Activated naive CD8-positive, alpha-beta T cell treated with anti-CD3 and anti-CD28 coated beads, Interleukin-2, amount 50 U/mL, for 16 hours (primary cell): ENCODE measurements at places on chromosomes 3 and 15.

DNA sequence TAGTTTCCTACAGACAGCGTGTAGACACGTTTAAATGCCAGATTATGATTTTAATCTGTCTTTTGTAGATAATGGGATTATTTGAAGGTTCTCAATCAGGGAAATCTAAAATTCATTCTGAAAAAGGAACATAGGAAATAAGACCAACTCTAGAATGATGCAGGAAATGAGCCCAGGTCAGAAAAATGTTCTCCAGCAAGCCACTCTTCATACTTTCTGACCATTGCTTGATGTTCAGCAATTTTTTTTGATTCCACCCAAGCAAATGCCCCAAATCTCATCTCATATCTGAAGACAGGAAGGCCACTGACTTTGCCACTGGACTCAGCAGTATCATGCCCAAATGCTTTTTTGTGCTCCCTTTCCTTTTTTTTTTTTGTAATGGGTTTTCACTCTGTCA, 373.4 kb downstream of the LPP start:
- DNase-seq: no peak

GRCh38 chr3:47705391-47705790, 76.3 kb downstream of the SMARCC1 start:
- DNase-seq: no peak

GRCh38 chr3:128549283-128550112, 56.5 kb upstream of the GATA2 start:
- DNase-seq: no peak

DNA sequence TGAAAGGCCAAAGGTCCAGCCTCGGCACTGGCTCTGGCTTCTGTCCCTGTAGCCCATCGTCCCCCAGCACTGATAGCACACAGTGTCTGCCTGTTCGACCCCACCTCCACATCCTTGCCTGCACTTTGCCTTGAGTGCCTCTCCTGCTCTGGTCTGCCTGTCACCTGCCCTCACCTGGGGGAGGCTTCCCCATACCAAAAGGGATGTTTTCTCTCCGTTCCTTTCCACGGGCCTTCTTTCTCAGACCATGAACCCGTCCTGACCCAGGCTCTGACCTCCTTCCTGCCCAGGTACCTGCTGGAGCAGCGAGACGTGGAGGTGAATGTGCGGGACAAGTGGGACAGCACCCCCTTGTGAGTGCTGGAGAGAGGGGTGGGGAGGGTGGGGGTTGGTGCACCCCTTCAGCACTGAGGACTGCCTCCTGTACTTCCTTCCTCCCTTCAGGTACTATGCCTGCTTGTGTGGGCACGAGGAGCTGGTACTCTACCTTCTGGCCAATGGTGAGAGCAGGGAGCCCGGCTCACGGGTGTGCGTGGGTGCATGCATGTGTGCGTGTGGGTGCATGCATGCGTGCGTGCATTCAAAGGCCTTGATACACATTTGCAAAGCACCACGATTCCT, 1.5 kb downstream of the ABTB1 start:
- no peak for DNase-seq

DNA sequence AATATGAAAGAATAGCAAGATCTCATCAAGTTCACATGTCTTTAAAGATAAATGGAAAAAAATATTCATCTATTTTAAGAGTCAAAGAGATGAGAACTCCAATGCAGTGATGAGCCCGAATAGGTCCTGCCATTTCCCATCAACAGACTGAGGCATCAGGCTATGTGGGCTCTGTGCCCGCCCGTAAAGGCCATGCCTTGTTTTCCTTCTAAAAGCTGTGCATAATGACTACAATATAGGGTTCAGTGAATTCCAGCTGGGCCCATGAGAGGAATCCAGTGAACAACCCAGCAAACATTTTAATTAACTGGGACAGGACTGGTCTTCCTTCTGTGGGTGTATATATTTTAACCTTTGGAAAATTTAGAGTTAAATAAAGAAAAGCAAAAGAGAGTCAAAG, 44.6 kb downstream of the RASGRP1 start:
- DNase-seq: no peak

GRCh38 chr3:179181993-179182551, 33.9 kb downstream of the PIK3CA start:
- DNase-seq: no peak

DNA sequence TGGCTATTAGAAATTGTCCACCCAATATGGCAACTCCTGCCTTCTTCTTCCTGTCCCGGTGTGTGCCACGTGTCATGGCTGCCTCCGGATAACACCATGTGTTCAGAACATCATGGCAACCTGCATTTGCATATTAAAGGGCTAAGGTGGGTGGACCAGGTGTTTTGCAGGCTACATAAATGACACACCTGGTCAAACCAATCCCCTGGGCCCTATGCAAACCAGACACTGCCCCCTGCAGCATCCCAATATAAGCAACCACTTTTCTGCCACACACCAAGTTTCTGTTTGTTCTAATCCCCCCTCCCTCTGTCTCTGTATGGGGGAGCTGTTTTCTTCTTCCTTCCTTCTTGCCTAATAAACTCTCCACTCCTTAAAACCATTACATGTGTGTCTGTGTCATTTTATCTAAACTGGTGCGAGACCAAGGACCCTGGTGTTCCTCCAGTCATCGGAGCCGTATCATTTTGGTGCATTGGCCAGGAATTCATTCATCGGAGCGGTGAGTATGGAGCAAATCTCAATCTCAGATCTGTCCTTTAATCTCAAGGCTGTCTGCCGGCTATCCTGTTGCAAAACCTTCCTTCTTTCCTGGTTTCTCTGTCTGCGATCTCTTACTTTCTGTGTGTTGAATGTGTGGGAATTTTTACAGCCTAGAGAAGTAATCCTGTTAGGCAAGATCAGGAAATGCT, 44.5 kb downstream of the NCEH1 start:
- no peak for DNase-seq

- DNase-seq: no peak
These were observed 31.0 kb downstream of the EPHB3 start for GRCh38 chr3:184592371-184593219.

GRCh38 chr3:44568561-44568960, 13.6 kb downstream of the ZKSCAN7 start:
- DNase-seq: no peak

DNA sequence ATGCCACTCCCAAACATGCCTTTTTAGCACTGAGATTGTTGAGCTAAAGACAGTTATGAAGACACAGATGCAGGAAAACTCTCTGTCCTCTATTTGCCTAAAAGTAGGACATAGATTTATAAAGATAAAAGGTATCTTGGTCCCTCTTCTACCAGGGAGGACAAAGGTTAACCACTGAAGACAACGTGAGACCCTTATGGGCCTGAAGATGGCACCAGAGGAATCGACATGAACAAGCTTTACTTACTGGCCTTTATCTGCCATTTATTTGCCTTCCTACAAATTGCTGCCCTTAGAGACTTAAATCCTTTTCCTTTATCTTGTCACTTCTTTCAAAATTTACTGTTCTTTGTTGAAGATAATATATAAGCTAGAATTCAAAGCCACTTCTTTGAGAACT, 109.7 kb upstream of the FAM3D start:
- no peak for DNase-seq
